ENCODE measurements at places on chromosomes 11 and 22. TPM values are rescaled to one million over a fixed set of nuclear protein-coding genes. Genes with fewer than 3 reads are reported as not detected.

Gene NAP1L4
- total RNA-seq: 132 TPM

DNA sequence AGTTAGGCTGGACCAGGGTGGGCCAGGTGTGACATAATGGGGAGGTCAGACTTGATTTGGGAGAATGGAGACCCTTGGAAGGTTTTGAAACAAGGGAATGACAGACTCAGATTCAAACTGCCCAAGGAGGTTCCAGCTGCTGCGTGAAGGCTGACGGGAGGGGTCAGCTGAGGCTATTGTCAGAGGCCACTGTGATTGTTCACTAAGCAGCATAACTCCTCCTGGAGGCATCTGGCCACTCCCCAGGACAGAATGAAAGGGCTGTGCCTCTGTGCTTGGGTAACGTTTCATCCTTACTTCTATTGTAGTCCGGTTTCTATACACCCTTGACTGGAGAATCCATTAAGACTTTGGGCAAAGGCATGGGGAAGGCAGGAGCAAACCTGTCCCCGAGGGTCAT is 126.6 kb downstream of the DSCAML1 start:
- DNase-seq: no peak

DNA sequence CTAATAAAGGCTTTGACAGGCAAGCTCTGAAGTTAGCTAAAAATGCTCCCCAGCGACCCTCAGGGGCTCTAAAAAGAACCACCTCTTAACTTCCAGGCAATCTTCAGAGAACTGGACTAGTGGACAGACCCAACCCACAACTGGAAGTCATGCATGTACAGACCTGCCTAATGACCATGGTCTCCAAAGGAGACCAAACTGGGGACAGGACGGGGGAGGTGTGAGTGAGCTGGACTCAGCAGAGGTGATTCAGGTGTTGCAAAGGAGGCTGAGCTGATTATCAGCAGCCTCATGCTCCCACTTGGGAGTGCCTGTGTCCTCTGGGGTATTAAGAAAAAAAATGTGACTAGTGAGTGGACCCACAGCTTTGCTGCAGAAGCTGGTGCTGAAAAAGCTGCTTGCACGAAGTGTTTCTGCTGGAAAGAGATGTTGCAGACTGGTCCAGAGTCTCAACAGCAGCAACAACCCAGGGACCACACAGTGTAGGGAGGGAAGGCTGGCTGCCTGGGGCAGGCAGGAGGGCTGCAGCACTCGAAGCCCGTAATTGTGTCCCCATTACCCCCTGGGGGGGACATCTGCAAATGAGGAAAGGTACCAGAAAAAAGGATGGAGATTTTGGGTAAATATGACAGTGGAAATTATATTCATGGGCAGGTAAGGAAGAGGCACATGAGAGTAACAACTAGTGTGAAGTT is 35.3 kb downstream of the PITPNB start:
- DNase-seq: no peak

DNA sequence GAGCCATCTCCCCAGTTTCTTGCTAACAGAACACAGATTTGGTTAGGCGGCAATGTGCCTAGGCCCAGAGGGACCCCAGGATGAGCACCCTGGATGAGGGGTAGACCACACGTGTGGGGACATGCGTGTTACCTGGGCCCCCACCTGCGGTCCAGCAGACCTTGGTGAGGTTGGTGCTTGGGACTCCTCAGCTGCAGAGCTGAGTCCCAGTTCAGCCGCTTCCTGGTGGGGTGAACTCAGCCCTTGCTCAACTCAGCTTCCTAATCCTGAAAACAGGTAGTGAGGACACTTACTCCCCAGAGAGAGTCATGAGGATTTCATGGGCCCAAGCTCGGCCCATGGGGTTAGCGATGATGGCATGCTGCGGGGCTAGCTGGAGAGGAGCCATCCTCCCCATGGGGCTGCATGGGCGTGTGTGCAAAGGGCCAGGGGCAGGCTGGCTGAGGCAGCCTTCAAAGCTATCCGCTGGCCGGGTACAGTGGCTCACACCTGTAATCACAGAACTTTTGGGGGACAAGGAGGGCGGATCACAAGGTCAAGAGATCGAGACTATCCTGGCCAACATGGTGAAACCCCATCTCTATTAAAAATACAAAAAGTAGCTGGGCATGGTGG is 46.9 kb upstream of the SHISAL1 start:
- DNase-seq: no peak

DNA sequence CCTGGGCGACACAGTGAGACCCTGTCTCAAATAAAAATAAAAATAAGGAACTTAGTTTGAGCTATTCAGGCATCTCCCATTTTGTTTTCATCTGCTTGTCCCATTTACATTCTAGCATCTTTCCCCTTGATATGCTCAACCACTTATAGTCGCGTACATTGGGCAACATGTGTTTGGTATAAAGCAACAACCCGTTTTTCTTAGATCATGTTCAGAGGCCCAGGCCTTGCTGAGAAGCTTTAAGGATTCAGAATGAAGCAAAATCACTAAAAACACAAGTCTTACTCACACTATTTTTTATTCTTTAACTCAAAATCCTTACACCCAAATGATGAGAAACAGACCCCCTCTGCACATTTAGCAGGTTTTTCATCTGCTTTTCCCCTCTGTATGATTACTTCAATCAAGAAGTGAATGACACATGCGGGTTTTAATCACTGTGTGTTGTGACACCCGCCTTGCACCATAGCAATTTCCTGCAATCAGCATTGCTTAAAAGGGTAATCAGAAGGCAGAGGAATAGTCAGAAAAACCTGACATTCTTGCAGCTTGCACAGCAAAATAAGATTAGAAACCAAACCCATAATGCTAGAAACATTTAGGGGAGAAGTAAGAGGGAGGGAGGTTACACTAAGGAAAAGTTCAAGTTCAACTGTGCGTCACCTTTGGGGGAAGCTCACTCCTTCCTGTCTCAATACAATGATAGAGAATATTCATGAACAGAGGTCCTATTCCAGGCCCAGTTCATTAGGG is 25.9 kb downstream of the ALG9 start:
- DNase-seq: peak; percentile 40

DNA sequence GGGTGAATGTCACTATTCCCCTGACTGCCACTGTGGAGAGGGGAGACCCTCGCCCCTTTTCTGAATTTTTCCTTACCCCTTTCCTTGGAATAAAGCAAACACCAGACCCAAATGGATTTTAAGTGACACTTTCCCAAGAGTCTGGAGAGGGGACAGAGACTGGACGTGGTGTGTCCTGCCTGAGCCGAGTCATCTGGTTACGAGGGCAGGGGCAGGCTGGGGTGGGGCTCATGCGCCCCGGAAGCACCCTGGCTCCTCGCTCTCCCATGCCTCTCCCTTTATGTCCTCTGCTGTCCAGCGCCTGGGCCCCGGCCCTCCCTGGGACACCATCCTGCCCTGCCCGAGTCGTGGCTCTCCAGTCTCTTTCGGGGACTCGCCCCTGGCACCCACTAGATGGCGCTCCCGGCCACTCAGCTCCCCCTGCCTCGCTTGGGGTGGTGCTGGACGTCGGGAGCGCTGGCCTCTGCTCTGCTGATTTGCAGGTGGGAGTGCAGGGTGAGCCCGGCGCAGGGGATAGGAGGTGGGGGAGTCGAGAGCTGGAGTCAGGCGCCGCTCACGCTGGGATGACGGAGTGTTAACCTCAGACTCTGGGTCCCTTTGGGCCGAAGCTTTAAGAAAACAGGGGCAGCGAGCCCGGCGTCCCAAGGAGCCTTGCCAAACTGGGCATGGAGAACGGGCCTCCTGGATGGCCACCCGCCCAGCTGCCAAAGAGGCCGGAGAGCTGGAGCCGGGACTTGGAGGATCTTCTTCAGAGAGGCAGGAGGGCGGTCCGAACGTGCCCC is 89.8 kb downstream of the RPS6KA4 start:
- peak; percentile 77 for DNase-seq

All from dermis blood vessel endothelial cell (primary cell).